HFF-Myc (cell line): ENCODE measurements at places on chromosomes 11 and 22.
A peak's percentile ranks its signal among the peaks of the same experiment; 100 is the strongest.

DNA sequence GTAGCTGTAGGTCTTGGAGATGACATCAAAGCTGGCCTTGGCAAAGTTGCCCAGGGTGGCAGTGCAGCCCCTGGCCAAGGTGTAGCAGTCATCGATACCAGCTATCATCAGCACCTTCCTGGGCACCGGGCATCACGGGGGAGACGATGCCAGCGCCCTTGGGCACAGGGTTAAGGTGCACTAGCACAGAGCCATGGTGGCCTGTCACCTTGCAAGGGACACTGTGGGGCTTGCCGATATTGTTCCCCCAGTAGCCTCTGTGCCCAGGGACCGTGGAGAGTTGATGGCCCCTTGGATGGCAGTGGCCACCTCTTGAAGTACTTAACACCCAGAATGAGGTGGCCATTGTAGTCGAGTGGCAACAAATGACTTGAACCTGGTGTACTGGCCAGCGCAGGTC, 44.4 kb upstream of the FTH1 start:
- DNase-seq, result no peak

- DNase-seq, result no peak
Observed at GRCh38 chr22:44727709-44728108, 24.7 kb upstream of the ARHGAP8 start.

- no peak for DNase-seq
Observed at GRCh38 chr11:57474017-57474802, 13.9 kb downstream of the RTN4RL2 start.

DNA sequence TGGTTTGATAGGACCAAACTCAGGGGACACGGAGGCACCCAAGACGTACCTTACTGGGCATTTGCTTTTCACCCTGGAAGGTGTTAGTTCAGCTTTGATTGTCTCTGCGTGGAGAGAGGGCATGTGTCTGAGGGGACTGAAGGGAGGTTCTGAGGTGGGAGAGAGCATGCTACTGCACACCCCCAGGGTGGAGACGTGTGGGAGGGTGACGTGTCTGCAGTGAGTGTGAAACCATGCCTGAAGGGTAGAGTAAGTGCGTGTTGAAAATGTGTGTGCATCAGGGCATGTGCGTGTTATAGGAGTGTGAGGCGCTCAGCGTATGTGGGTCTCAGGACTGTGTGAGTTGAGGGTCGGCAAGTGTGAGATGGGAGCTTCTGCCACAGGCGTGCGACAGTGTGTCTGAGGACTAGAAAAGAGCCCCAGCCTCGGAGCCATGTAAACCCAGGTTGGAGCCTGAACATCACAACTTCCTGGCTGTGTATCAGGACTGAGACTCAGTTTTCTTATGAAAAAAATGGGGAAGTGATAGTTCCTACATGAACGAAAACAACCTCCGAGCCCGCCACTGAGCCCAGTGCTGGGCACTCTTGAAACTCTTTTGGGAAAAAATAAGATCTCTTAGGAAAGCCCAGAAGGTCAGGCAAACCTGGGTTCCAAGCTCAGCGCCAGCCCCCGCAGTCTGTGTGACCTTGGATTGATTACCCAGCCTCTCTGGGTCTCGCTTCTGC, 11.8 kb upstream of the KCNJ11 start:
- DNase-seq, result no peak

GRCh38 chr11:33753304-33753967, 17.2 kb upstream of the CD59 start:
- DNase-seq, result no peak

DNA sequence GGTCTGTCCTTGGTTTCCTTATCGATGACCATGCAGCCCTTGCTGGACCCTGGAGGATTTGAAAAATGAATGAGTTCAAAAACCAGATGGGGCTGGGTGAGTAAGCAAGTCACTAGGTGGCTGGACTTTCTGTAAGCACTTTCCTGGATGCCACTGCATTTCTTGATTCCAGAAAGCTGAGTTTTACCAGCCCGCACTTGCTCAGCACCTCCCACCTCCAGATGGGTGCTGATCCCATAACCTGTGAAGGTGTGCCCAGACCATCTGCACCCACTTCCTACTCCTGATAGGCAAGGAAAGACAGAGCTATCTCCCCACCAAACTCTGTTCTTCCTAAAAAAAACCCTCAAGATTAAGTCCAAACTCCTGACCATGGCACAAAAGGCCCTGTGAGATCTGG, 21.1 kb downstream of the ASCC2 start:
- no peak for DNase-seq

- DNase-seq, result no peak
Observed at GRCh38 chr11:1163911-1164735, 6.4 kb downstream of the MUC5AC start.

- no peak for DNase-seq
Observed at GRCh38 chr22:44380756-44381486, 68.2 kb upstream of the SHISAL1 start.

- DNase-seq, result no peak
Observed at GRCh38 chr11:11171854-11172253, 181.2 kb downstream of the CSNK2A3 start.

GRCh38 chr11:66901964-66902390, 45.1 kb downstream of the LRFN4 start:
- DNase-seq, result no peak

GRCh38 chr11:69700278-69701140, 3.3 kb downstream of the FGF19 start:
- DNase-seq, result no peak

- no peak for DNase-seq
Observed at GRCh38 chr11:8720352-8720751, 37.8 kb downstream of the RPL27A start.

DNA sequence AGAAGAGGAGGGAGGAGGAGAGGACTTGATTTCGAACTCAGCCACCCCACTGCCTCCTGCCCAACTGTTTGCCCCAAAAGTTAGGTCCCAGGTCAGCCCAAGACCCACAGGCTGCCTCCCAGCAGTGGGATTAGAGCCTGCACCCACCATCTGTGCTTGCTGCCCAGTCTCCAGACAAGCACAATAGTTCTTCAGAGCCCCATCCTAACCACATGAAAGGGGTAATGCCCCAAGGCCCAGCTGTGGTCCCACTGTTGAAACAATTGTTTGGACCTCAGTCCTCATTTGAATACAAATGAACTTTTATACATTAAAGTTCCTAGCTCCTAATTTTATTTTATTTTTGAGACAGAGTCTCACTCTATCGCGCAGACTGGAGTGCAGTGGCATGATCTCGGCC, 5.4 kb upstream of the VPS51 start:
- no peak for DNase-seq

DNA sequence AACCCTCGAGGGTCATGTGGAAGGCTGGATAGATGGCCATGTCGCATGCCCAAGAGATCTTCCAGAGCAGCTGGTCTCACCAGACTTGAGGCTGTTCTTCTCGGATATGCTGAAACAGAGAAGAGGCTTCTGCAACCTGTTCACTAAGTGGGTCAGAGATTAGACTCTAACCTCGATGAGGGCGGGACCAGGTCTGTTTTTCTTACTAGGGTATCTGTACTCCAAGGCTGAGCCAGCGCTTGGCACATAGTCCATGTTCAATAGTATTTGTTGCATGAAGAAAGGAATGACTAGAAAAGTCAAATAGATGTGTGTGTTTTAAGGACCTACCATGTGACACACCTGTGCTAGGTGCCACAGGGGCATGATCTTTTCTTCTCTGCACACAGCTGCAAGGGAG, 43.6 kb downstream of the ABTB2 start:
- DNase-seq, result no peak

GRCh38 chr11:688681-689080, 6.3 kb downstream of the DEAF1 start:
- no peak for DNase-seq

DNA sequence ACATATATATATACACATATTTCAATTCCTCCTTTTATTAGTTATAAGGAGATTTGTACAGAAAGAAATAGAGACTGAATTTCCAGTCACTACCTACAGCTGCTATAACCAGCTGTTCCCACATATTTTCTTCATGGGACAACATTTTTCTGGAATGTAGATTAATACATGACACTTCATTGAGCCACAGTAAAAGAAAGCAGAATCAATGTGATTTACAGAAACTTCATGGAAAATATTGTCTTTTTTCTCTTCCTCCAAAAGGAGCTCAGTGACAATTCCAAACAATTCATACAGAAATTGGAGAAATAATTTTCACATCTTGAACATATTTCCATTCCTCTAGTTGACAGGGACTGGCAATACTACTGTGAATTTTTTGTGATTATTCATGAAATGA, 249.2 kb downstream of the DLG2 start:
- no peak for DNase-seq

- DNase-seq, result no peak
Observed at GRCh38 chr22:29684244-29684643, 35.6 kb upstream of the CABP7 start.

DNA sequence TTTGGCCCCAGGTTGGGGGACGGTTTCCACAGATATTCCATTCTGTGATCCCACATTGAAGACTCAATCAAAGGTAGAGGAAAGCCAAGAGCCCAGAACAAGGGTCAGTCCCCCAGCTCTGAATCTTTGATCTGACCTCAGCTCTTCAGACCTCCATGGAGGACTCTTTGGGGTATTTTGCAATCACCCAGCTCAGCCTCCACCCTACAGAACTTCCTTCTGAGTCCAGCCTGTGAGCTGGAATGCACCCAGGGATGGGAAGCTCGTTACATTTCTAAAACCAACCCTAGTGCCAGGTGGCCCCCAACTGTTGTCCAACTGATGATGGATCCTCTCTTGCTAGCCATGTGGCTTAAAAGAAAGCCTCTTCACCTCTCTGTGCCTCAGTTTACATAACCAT, 335.3 kb downstream of the MN1 start:
- no peak for DNase-seq

GRCh38 chr11:110249066-110249465, 47.3 kb downstream of the RDX start:
- DNase-seq, result no peak

DNA sequence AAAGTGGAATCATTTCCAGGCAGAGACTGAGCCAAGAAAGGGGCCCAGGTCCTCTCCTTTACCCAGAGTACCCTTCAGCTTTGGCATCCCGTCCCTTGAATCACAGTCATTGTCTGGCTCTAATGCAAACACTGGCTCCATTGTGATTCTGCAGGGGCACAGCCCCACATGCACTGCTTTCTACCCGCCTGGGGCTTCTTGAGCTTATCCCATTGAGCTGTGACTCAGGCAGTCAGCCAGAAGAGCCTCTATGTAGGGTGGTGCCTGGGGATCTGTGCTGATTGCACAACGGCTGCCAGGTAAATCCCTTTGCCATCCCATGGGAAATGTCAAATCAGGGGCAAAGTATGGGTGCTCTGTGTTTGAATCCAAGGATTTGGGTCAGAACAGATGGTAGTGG, 88.9 kb downstream of the RASSF10 start:
- no peak for DNase-seq

- no peak for DNase-seq
Observed at GRCh38 chr11:113377681-113378412, 9.7 kb upstream of the ANKK1 start.

- peak; percentile 56 for DNase-seq
Observed at GRCh38 chr11:102144357-102145355, 34.4 kb downstream of the YAP1 start.

DNA sequence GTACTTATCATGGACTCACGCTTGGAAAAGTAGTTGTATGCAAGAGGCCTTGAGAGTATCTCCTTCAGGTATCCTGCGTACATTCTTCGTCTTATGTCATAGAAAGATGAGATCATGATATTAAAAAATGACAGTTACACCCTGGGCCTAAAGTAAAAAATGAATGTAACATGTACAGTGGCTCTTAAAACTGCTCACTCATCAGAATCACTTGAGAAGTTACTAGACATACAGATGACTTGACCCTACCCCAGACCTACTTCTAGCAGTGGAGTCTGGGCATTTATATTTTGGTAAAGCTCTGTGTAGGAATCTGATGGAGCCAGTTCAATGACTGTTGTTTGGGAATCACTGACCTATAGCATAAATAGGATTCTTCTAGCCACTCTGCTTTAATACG, 54.5 kb downstream of the PPME1 start:
- no peak for DNase-seq

DNA sequence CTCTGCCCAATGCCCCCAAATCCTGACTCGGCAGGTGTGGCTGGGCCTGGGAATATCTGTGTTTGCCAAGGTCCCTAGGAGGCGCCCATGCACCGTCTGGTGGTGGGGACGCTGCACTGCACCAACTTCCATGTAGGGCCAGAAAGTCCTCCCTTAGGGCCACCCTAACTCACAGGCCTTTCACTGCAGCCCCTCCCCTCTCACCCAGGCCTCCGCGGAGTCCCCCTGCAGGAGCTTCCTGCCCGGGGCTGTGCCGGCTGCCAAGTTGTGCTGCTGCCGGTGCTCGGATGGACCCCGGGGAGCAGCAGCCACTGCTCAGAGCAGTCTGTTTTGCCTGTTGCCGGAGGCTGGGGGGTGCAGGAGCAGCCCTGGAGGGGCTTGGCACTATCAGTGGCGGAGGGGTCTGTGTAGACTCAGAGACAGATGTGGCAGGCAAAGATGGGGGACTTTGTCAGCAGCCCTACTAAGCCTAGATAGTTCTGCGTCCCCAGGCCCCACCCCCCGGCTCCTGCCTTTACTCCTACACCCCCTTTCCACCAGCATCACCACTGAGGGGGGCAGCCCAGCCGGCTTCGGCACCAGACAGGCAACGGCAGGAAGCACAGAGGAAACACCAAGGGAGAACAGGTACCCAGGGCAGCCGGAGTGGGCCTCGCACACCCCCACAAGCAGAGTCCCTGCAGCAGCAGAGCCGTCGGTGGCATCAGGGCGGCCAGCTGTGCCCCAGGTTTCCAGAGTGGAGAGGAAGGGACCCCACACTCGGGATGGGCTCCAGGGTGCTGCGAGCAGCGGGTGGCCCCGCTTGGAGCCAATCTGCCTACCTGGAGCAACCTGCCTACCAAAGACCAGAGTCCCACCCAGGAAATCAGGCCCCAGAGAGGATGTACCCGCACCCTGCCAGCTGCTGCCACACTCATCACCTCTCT, 124.3 kb downstream of the TRIM29 start:
- DNase-seq, result no peak

DNA sequence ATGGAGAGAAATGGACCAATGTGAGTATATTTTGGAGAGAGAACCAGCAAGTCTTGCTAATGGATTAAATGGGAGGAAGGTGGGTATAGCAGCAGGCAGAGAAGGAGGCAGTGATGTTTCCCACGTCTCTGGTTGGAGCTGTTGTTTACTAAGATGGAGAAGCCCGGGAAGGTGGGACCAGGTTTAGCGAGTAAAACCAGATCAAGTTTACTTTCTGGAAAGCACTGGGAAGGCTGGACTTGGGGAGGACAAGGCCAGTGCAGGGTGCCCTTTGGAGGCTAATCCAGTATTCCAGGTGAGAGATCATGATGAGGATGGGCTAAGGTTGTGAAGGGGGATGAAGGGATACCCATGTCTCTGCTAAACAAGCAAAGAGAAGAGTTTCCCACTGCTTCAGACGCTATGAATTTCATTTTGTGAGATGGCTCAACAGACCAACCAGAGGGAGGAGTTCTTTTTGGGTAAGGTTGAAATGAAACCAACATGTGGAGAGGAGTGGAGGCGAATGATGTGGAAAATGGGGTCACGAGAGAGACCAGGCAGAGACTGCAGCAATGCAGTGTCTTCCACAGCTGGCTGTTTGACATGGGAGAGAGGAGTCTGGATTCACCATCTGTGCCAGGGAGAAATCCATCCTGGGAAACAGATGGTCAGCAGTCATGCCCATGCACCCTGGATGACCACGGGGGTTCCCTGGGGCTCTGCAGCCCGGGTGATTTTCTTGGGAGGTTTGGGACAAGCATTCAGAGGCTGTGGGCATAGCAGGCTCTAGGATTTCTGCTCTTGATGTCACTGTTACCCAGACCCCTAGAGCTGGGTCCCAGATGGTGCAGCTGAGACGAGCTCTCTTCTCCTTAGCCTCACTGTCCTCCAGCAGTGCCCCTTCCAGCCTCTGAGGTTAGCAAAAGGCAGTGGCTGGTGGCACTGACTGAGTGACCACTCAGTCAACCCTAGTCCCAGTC, 24.9 kb downstream of the COMMD9 start:
- no peak for DNase-seq
